Stimulated activated CD4-positive, alpha-beta T cell treated with anti-CD3 and anti-CD28 coated beads, Interleukin-12 subunit alpha, Interleukin-12 subunit beta, amount 100 ng/mL, for 24 hours (primary cell): ENCODE measurements at places on chromosomes 13 and 19.

- no peak for DNase-seq
Observed at GRCh38 chr13:33181264-33181663, 104.3 kb downstream of the STARD13 start.

GRCh38 chr13:64239372-64239771, 2823.7 kb upstream of the PCDH20 start:
- DNase-seq: no peak

- no peak for DNase-seq
Observed at GRCh38 chr13:27667946-27668345, 46.3 kb downstream of the POLR1D start.

GRCh38 chr13:104650431-104650830, 1584.2 kb upstream of the SLC10A2 start:
- no peak for DNase-seq

DNA sequence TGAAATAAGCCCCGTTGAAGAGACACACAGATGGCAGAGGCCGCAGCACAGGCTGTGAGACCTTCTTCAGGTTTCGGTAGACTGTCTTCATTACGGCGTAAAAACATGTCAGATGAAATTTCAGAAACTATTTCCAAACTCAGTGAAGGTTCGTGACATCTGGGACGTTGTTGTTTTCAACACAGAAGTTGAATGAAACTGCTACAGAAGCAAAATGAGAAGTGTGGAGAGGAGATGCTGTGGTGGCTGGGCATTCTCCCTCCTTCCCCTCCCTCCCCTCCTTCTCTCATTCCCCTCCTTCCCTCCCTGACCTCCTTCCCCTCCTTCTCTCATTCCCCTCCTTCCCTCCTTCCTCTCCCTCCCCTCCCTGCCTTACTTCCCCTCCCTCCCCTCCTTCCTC, 113.6 kb downstream of the ATP11A start:
- no peak for DNase-seq
